ENCODE measurements at places on chromosomes 1 and 21.

- no peak for DNase-seq
Observed at GRCh38 chr1:175576865-175577264, 166.5 kb downstream of the TNR start.

DNA sequence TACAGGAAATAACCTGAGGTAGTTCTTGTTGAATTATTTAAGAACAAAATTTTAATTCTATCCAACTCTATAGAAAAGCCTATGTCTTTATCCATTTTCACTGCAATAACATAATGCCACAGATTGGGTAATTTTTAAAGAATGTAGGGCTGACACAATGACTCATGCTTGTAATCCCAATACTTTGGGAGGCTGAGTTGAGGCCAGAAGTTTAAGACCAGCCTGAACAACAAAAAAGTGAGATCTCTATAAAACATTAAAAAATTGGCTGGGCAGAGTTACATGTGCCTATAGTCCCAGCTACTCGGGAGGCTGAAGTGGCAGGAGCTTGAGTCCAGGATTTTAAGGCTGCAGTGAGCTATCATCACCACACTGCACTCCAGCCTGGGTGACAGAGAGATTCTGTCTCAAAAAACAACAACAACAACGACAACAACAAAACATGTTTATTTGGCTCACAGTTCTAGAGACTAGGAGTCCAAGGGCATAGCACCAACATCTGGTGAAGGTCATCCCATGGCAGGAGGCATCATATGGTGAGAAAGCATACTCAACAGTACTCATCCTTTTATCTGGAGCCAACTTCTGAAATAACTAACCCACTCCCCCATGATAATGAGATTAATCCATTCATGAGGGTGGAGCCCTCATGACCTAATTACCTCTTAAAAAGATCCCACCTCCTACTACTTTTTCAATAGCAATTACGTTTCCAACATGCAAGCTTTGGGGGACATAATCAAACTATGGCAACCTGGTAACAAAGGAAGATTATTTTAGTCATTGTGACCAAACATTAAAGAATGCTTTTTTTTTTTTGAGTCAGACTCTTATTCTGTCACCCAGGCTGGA lies 59.6 kb downstream of the ABL2 start:
- no peak for DNase-seq

DNA sequence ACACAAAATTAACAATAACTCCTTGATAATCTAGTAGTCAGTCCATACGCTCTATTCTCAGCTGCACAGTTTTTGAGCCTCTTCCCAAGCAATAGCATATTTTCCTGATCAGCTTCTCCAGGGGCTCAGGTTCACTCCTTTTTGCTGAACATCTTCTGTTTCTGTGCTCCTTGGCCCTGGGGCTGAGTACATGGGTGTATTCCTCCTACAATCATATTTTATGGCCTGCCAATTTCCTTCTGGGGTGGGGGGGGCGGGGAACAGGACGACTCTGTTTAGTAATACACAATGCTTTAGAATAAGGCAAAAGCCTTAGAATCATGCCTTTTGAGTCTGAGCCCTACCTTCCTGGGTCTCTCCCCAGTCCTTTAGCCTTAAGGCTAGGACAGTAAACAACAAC lies 8.5 kb downstream of the CLDN19 start:
- no peak for DNase-seq

- DNase-seq, result no peak
Observed at GRCh38 chr1:79549201-79549600, 542.7 kb upstream of the ADGRL4 start.

DNA sequence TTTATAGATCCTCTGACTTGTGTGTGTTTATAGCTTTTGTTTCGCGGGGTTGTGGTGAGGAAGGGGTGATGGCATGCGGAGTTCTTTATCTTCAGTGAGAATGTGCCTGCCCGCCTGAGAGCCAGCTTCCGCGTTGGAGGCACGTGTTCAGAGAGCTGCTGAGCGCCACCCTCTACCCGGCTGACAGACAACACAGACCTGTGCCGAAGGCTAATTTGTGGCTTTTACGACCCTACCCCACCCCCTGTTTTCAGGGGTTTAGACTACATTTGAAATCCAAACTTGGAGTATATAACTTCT lies 14.4 kb upstream of the CD101 start:
- DNase-seq, result no peak

- DNase-seq, result no peak
Observed at GRCh38 chr1:212565571-212566305, 42.8 kb upstream of the ATF3 start.

DNA sequence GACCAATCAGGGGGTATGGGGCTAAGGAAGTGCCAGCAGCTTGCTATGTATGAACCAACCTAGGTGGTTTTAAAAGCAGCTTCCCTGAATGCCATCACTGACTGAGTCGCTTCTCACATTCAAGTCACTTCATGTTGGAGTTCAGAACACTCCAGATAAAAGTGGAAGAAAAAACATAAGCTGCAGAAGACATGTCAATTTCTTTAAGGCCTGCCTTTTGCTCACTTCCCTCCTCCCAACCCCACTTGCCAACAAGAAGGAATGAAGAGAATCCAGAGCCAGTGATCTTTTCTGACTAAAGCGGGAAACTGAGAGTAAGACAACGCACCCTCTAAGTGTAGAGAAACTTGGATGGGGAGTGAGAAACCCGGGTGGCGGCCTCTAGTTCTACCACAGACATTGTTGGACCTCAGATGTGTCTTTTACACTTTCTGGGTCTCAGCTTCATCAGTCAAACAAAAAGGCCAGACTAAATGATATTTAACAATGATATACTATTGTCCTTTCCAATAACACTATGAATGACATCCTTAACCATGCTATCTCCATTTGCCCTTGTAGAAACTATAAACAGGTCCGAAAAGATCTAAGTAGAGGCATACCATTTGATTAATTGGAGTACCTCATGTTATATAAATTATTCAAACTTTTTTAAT lies 54.1 kb downstream of the LUZP1 start:
- no peak for DNase-seq

GRCh38 chr1:222250376-222250775 lies 297.5 kb downstream of the HHIPL2 start:
- DNase-seq, result no peak

DNA sequence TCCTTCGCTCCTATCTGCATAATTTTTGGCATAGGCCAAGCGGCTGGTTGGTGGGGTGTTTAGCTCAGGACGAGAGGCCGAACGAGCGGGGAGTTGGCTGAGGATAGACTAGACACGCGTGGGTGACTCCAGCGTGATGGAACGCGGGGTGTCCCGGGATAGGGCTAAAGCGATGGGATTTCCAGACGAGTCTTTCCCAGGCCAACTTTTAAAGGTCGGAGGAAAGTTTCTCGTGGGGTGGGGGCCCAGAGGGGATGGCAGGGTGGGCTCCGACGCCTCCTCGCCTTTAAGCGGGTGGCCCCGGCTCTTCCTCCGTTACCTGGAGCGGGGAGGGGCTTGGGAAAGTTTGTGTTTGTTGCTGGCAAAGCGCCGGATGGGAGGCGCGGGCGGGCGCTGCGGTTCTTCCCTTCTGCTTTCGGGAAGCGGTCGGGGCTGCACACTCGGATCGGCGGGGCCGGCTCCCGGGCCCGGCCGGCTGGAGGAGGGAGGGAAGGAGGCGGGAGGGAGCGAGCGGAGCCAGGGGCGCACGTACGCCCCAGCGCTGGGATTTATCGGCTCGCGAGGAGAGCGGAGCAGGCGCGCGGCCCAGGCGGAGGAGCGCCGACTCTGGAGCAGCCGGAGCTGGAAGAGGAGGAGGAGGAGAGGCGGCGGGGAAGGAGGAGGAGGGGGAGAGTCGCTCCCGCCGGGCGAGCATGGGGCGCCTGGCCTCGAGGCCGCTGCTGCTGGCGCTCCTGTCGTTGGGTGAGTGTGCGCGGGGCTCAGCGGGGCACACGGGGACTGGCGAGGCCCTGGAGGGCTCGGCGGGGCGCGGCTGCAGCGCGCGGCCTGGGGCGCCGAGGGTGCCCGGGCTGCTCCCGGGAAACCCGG lies at the start of gene PTGFRN:
Gene PTGFRN (plus strand): TSS at position 405 of the 867 bp plus-strand sequence. CDS start 288 bp downstream, at position 693.
- DNase-seq, result peak; percentile 80

DNA sequence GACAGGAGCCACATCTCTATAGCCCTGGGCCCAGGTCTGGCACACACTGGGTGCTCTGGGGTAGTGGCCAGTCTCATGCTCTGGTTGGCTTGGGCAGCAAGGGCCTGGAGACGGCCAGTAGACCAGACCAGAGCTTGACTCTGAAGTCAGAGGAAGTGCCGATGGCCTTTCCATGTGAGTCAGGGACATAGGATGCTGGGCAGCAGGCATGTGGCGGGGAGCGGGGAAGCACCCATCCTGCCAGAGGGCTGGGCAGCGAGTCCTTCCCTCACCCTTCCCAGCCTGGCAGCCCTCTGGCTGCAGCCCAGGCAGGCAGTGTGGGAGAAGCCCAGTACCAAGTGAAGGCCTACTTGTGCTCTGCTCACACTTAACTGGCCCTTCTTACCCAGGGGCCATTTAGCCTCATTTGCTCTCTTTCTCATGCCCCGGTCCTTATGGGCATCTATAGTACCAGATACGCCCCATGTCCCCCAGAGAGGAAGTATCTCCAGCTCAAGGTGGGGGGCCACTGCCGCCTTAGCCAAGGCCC lies 3.3 kb downstream of the GPR153 start:
- no peak for DNase-seq

GRCh38 chr1:237383791-237384190 lies 341.8 kb downstream of the RYR2 start:
- DNase-seq, result no peak

- no peak for DNase-seq
Observed at GRCh38 chr1:228490120-228491078, 3.2 kb downstream of the RNF187 start.

- DNase-seq, result no peak
Observed at GRCh38 chr1:84078842-84079202, 65.2 kb upstream of the PRKACB start.

DNA sequence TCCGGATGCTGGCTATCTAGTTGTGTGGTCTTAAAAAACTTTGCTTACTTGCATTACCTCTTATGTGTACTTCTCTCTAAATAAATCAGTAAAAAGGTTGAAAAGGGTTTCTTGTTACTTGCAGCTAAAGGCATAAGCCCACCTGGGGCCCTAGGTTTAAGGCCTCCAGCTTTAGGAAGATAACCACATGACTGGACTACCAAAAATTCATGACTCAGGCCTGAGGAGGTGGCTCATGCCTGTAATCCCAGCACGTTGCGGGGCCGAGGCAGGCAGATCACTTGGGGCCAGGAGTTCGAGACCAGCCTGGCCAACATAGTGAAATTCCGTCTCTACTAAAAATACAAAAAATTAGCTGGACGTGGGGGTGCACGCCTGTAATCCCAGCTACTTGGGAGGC lies 142.9 kb downstream of the APP start:
- no peak for DNase-seq

- DNase-seq, result no peak
Observed at GRCh38 chr21:42304556-42305454, 10.4 kb downstream of the TFF3 start.

GRCh38 chr1:227547310-227548118 lies 15.8 kb upstream of the ZNF678 start:
- no peak for DNase-seq

- no peak for DNase-seq
Observed at GRCh38 chr1:45370575-45370974, 30.3 kb upstream of the MUTYH start.

- no peak for DNase-seq
Observed at GRCh38 chr1:42176902-42177519, 12.5 kb upstream of the GUCA2A start.

DNA sequence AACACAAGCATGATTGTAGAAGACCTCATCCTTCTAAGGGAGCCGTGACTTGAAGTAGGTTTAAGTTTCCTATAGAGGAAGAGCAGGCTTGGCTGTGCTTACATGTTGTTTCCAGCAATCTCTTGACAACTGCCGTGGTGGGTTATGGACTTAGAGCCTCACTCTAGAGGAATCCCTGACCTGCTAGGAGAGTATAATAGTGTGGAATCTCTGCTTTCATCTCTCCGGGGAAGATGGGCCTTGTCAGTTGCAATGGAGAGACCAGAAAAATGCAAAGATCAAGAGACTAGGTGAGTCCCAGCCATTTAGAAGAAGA lies 137.6 kb downstream of the MIS18A start:
- no peak for DNase-seq

- DNase-seq, result no peak
Observed at GRCh38 chr1:41465741-41466140, 18.7 kb downstream of the EDN2 start.

DNA sequence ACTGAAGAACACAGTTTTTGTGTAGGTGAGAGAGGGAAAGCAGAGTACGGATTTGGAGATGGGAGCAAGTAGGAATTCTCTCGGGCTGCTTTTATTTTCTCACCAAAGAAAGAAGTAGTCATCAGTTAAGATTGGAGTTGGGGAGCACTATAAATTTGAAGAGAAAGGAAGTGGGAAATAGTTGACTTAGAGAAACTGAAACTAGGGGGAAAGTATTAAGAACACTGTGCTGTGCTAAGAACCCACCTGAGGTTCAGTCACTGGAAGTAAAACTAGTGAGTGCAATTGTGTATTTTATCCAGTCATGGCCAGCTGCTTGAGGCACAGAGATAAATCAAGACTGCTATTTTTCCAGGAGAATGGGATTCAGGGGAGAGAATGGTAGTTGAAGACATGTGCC lies 37.4 kb downstream of the CLCC1 start:
- DNase-seq, result no peak

GRCh38 chr1:41631971-41632370 lies 147.5 kb upstream of the EDN2 start:
- no peak for DNase-seq

GRCh38 chr1:63682936-63683335 lies 89.7 kb downstream of the PGM1 start:
- DNase-seq, result no peak

- DNase-seq, result no peak
Observed at GRCh38 chr1:69058454-69058853, 509.3 kb upstream of the LRRC7 start.

GRCh38 chr1:174142836-174143235 lies 16.5 kb upstream of the RABGAP1L start:
- DNase-seq, result no peak

- peak; percentile 71 for DNase-seq
Observed at GRCh38 chr1:156726549-156727226, 1.6 kb upstream of the METTL25B start.

DNA sequence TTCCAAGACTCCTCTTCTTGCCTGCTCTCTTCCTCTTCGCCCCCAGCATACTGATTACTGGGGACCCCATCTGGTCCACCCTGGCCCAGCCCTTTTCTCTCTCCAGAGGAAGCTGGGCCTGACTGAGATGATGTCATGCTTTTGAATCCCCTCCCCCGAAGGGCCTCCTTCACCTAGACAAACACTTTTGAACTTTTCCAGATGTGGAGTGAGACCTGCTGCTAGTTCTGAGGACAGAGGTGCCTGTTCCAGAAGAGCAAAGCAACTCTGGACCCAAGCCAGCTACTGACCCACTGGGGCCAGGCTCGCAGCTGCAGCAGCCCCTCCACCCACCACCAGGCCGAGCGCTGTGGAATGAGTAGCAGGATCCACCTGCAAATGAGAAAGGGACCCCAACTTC lies 8.4 kb downstream of the CD34 start:
- DNase-seq, result no peak

DNA sequence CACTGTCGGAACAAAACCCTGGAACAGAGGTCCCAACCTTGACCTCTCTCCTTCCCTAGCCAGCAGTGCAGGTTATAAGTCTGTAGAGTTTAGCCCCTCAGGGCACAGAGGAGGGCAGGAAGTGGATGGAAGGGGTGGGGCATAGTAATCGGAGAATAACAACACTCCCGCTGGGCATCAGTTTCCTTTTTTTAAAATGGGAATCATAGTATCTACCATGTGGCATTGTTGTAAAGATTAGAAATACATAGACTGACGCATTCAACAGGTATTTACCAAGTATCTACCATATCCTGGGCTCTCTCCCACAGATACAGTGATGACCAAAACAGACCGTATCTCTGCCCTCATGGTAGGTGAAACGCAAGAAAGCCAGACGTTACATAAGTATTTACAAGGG lies 24.9 kb upstream of the ATF3 start:
- DNase-seq, result no peak

All from coronary artery (tissue), 2 donors.